Gastroesophageal sphincter (tissue), 4 donors: ENCODE measurements at places on chromosomes 7 and 10. TPM values are rescaled to one million over a fixed set of nuclear protein-coding genes. Genes with fewer than 3 reads are reported as not detected.

The NOS3 gene
- 17.6 TPM for total RNA-seq

The SPDYE16 gene
- total RNA-seq: 3.7 TPM

The INSYN2A gene
- total RNA-seq: 0.22 TPM

The GPNMB gene
- total RNA-seq: 66.5 TPM

The TLX1 gene
- not detected for total RNA-seq

The GPER1 gene
- 7.1 TPM for total RNA-seq

The NUDT13 gene
- total RNA-seq: 4.6 TPM

The FAM180A gene
- 8.5 TPM for total RNA-seq

The C10orf95 gene
- total RNA-seq: not detected

The WASHC2C gene
- 31.0 TPM for total RNA-seq

The AOC1 gene
- total RNA-seq: 0.69 TPM

The ACHE gene
- total RNA-seq: 1.0 TPM

The CROT gene
- total RNA-seq: 20.7 TPM

The LIPA gene
- 46.0 TPM for total RNA-seq

The AKR1D1 gene
- total RNA-seq: not detected

The LRRC27 gene
- total RNA-seq: 3.5 TPM

The SORCS3 gene
- not detected for total RNA-seq

The A1CF gene
- total RNA-seq: not detected

The CYP2C19 gene
- 0.89 TPM for total RNA-seq

The SSC4D gene
- total RNA-seq: 1.4 TPM

The DENND2A gene
- 83.5 TPM for total RNA-seq

The PRRT4 gene
- 1.2 TPM for total RNA-seq

The EIF5AL1 gene
- 0.16 TPM for total RNA-seq

The NPFFR1 gene
- total RNA-seq: not detected

The TRPV6 gene
- total RNA-seq: not detected

The GLI3 gene
- 18.2 TPM for total RNA-seq

The FRMPD2 gene
- total RNA-seq: not detected

The TBATA gene
- total RNA-seq: not detected

The MALRD1 gene
- total RNA-seq: 0.94 TPM

The PRLHR gene
- total RNA-seq: 0.12 TPM

The EFCAB10 gene
- total RNA-seq: not detected

The EVX1 gene
- total RNA-seq: not detected

The PNLIPRP1 gene
- not detected for total RNA-seq

The LRMDA gene
- 20.1 TPM for total RNA-seq

The SOSTDC1 gene
- total RNA-seq: 3.0 TPM

The PYROXD2 gene
- 6.9 TPM for total RNA-seq

The SEMA3D gene
- total RNA-seq: 0.27 TPM

The ZNF804B gene
- 0.13 TPM for total RNA-seq

The NCF1 gene
- 1.9 TPM for total RNA-seq

The NAMPT gene
- 63.1 TPM for total RNA-seq

The ATOH7 gene
- not detected for total RNA-seq

The ABCC2 gene
- 0.46 TPM for total RNA-seq

The SLC13A1 gene
- not detected for total RNA-seq

The CCL26 gene
- total RNA-seq: 0.58 TPM

The METTL2B gene
- total RNA-seq: 24.6 TPM

The MCU gene
- total RNA-seq: 22.9 TPM

The FUOM gene
- 6.8 TPM for total RNA-seq

The GRB10 gene
- 58.0 TPM for total RNA-seq

The MYH16 gene
- not detected for total RNA-seq

The CCDC172 gene
- total RNA-seq: not detected

The DGKB gene
- 54.9 TPM for total RNA-seq

The TRIM4 gene
- 32.2 TPM for total RNA-seq
